Activated CD8-positive, alpha-beta memory T cell treated with anti-CD3 and anti-CD28 coated beads, Interleukin-2, amount 10 ng/mL, durations not matched to agents 7 days and 5 days (primary cell): ENCODE measurements at places on chromosomes 7 and 10.

- no peak for DNase-seq
These were observed 17.8 kb downstream of the CDHR3 start for GRCh38 chr7:105980645-105981396.

DNA sequence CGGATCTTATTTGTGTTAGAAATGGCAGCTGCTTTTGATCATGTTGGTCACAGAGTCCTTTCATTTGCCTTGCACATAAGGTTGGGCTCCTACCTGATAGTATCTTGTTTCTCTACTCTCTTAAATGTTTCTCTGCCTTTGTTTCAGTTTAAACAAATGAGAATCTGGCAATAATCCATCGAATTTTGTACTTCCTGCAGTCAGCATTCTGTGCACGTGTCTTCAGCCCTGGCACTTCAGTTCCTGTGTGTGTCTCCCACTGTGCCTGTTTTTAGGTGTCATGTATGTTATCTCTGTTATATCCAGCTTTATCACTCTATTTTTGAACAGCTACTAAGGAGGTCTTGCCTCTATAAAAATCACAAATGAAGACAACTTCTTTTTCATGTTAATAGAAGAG lies 28.4 kb upstream of the PTER start:
- no peak for DNase-seq

GRCh38 chr7:50684011-50684712 lies 98.5 kb downstream of the GRB10 start:
- no peak for DNase-seq

GRCh38 chr7:130884437-130885417 lies 150.7 kb upstream of the KLF14 start:
- no peak for DNase-seq

GRCh38 chr10:121823993-121824463 lies 103.8 kb downstream of the ATE1 start:
- no peak for DNase-seq

DNA sequence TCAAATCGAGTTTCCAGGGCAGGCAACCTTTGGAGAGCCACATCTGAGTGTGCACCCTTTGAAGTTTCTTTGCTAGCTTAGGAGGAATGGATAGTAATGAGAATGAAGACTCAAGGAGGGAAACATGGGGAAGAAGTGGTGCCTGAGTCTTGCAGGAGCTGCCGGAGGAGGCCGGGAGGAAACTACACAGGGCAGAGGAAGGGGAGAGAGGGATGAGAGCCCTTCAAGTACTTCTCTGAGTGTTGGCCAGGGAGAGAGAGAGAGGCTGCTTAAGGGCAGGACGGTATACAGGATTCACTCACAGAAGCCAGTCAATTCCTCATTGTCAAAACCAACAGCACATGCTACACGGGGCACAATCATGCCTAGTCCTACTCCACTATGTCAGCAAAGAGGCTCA lies 74.4 kb upstream of the ZNRF2 start:
- DNase-seq, result no peak

- no peak for DNase-seq
These were observed 27.2 kb downstream of the C10orf67 start for GRCh38 chr10:23317416-23317815.

- DNase-seq, result peak; percentile 36
These were observed 2.0 kb downstream of the EIF3A start for GRCh38 chr10:119078422-119079179.

DNA sequence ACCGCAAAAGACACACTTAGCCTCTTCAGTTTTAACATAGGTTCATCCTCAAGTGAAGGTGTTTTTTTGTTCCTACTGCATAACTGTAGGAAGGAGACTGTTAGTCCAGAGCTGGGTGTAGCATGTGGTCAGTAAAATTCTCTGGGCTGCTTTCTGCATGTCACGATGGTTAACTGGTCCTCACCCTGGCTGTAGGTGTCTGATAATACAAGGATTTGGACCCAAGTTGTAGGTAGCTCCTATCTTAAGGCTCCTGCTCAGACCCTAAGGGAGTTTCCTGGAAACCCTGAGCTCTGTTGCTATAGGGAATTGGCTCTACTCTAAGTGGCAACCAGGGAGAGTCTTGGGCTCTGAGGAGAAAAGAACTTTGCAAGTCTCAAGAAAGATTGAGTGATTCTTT lies 112.9 kb downstream of the SAMD9 start:
- no peak for DNase-seq

DNA sequence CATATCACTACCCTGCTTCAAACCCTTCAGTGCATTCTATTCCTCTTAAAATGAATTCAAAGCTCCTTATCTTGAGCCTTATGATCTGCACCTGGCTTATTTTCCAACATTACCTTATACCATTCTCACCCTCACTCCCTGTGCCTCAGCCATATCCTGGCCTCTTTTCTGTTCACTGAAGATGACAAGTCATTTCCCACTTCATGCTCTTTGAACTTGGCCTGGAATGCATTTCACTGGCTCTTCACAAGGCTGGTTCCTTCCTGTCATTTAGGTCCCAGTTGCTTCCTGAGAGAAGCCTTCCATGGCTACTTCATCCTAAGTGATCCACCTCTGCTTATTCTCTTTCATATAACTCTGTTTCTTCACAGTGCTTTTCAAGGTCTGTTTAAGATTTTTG lies 3.2 kb upstream of the LIPF start:
- DNase-seq, result no peak

DNA sequence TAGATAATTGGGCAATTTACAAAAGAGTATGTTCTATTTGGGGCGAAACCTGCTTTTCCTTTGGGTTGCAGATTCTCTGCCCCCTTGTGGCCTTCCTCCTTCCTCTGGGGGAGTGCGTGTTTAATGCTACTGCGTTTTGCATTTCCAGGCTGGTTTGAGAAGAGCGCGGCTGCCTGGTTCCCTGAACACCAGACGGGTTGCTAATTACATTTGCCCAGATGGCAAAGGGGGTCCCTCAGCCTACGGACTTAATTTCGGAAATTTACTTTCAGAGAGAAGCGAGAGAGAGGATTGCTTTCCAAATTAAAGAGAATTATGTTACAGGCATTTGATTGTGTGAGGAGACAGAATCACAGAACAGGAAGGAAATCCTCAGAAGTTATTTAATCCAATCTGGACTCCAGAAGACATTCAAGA lies 91.9 kb upstream of the JAZF1 start:
- no peak for DNase-seq

- DNase-seq, result no peak
These were observed 136.0 kb downstream of the FGFR2 start for GRCh38 chr10:121462281-121462680.

- no peak for DNase-seq
These were observed 67.5 kb downstream of the LRMDA start for GRCh38 chr10:75498884-75499350.

- DNase-seq, result no peak
These were observed 63.2 kb downstream of the PARP12 start for GRCh38 chr7:139999516-139999915.

DNA sequence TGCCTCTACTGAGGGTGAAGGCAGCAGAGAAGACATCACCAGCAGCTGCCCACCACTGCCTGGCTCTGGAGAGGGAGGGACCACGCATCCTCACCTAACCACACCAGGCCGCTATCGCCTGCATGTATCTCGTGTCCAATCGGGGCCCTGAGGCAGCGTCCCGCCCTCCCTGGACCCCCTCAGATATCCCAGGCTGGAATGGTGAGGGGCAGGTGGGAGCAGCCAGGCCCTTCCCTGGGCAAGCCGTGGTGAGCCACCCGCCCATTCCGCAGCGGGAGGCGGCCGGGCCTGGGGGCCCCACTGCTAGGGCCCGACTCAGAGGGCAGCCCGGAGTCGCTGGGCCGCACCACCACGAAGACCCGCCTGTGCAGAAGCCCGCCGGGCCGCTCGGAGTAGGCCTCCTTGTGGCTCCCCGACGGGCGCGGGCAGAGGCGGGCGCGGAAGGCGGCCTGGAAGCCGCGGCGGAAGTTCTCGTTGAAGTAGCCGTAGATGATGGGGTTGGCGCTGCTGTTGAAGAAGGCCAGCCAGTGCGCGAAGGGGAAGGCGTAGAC lies 21.6 kb upstream of the PPA1 start:
- DNase-seq, result no peak

DNA sequence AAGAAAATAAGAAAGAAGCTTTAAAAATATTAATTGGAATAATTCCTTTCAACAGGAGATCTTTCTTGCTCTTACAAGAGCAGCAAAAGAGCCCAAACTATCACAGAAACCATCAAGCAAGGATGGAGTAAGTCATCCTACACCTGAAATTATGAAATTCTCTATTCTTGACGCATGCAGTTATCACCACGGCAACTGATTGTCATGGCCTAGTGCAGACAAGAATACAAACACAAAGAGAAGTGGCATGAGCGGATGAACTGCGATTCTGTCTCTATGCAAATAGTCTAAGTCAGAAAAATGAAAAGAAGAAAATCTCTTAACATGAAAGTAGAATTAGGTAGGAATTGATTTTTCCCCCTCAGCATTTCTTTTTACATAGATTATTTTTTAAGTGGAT lies 54.8 kb upstream of the SLC35B4 start:
- DNase-seq, result no peak

DNA sequence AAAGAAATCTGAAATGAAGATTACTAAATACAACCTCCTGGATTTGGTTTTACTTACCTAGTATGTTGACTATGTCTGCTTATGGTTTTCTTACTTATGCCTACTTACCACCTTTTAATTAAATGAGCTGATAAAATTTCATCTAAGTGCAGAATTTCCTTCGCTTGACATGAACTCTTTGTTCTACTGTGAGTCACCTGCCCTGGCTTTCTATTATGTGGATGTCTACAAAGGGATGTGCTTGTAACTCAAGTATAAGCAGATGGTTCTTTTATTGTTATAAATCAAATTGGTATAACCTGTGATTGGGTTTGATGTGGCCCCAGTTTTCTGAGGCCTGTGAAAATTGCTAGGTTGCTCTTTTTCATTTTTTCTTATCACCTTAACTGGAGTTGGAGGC lies 389.1 kb upstream of the ANKRD30A start:
- no peak for DNase-seq

DNA sequence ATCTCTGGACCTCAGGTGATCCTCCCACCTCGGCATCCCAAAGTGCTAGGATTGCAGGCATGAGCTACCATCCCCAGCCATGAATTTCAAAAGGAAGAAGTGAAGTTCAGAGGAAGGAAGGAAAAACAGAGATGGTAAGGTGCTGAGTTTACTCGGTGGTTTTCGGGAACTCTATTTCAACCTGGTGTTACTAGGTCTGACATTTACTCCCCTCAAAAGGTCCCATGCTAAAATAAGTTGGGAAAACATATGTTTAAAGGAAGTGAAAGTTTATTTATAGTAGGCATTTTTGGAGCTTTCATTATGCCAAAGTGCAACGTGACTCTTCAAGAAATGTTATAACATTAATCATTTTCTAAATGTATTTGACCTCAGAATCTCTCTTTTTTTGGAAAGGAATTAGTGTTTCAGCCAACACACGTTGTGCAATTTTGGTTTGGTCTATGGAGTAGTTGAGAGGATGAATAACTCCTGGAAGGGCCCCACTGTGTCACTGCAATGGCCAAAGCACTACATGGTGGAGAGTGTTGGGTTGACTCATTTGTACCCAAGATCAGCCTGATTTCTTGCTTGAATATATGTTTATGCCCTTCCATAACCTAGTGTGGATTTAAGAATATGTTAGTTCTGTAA lies 114.7 kb upstream of the FAM171A1 start:
- DNase-seq, result no peak

DNA sequence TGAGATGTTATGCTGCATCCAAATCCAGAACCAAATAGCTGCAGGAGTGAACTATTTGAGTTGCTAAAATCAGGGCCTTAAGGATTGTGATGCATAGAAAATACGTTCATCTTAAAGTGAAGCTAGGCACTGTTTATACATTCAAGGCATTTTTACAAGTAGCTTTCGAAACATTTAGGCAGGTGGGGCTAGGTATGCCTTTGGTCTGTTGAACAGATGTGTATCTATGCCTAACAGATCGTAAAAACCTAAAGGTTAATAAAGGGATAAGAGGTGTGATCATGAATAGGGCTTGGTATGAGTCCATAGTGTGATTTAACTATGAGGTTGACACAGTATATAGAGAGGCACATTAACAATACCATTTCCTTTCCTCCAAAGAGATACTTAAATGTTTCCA lies 262.5 kb downstream of the SEMA3D start:
- DNase-seq, result no peak

DNA sequence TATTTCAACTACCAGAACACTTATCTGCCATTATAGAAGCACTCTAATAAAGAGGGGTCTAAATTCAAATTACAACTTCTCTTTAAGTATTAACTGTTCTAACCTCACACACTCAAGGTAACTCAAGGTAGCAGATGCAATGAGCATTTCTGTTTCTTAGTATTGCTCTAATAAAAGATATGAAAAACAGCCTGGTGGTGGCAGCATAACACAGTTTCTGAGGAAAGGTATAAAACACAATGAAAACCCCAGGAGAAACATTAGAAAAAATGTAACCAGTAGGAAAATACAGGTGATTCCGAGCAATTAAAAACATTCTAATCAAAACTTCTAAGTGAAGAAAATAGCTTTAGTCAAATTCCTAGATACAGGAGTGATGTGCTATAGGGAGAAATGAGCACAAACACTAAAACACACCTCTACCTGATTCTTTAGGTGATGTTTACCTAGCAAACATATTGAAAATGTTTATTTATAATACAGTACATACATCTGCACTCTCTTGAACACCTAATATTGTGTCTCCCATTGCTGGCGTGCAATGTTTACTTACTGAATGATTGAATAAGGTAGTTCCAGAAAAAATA lies 3.5 kb downstream of the MKRN1 start:
- peak; percentile 62 for DNase-seq

GRCh38 chr10:4522296-4523000 lies 303.6 kb upstream of the AKR1E2 start:
- DNase-seq, result no peak

DNA sequence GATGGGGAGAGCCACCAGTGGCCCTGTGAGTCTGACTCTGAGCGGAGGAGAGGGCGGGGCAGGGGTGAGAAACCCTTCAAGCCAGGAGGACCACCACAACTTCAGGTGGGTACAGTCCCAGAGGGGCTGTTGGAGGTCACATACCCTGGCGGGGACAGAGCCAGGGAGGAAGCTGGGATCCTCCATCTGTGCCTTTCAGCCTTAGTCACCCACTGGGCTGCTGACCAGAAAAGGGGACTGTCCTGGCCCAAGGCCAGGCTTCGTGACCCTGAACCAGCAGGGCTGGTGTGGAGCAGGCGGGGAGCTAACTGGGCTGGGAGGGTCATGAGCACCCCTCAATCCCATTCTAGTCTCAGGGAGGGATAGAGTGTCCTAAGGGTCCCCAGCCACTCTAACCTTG lies 1.5 kb upstream of the CALHM3 start:
- DNase-seq, result no peak

DNA sequence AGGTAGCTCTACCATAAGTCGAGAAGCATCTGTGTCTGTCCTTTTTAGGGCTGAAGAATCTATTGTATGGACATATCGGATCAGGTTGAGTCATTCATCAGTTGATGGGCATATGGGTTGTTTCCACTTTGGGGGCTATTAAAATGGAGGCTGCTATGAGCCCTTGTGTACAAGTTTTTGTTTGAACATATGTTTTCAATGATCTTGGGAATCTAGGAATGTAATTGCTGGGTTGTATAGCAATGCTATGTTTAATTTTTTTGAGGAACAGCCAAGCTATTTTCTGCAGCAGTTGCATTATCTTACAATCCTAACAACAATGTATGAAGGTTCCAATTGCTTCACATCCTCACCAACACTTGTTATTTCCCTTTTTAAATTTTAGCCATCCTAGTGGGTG lies 46.4 kb upstream of the HABP2 start:
- DNase-seq, result no peak

- no peak for DNase-seq
These were observed 483.0 kb downstream of the PLXDC2 start for GRCh38 chr10:20299034-20299736.
